Stimulated activated CD8-positive, alpha-beta memory T cell treated with anti-CD3 and anti-CD28 coated beads, Interleukin-15, amount 100 ng/mL, for 48 hours (primary cell): ENCODE measurements at places on chromosomes 5 and 9.

GRCh38 chr5:116709082-116709481 lies 134.5 kb upstream of the SEMA6A start:
- no peak for DNase-seq

DNA sequence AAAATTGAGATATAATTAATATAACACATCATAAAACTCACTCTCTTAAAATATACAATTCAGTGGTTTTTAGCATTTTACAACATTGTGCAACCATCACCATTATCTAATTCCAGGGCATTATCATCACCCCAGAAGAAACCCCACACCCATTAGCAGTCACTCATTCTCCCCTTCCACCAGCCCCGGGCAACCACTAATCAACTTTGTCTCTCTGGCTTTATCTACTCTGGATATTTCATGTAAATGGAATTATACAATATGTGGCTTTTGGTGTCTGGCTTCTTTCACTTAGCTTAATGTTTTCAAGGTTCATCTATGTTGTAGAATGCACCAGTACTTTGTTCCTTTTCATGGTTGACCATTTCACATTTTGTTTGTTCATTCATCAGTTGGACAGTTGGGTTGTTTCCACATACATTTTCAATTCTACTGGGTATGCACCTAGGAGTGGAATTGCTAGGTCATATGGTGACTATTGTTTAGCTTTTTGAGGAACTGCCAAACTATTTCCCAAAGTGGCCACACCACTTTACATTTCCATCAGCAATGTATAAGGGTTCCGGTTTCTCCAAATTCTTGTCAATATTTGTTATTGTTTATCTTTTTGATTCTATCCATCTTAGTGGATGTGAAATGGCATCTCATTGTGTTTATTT lies 62.4 kb downstream of the MARCHF3 start:
- no peak for DNase-seq

GRCh38 chr5:107302441-107302840 lies 368.3 kb downstream of the EFNA5 start:
- DNase-seq, result no peak

DNA sequence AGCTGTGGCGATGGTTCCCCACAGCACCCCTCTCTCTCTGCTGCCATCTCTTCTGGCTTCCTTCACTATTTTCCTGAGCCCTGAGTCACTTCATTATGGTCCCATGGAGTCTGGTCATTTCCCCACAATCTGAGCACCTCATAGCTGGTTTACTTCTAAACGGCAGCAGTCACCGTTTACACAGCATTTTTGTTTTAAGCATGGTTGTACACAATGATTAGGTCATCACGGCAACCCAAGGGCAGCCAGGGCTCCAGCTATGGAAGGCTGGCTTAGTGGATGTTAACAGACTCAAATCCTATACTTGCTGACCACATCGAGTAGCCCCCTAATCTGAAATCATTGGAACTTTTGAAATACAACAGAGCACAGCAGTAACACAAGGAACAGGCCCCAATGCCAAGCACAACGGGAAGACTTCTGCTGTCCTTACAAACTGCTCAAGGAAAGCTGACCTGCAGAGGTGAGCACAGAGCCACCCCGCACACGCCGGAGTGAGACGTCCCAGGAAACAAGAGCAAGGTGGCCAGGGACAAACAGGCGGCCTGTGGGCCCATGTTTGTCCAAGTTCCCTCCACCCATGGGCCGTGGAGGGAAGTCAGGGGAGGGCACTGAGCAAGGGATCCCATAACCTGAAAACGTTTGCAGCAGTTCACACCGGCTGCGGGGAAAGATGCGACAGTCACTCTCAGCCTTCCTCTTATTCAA lies 22.9 kb downstream of the CAMSAP1 start:
- DNase-seq, result no peak

DNA sequence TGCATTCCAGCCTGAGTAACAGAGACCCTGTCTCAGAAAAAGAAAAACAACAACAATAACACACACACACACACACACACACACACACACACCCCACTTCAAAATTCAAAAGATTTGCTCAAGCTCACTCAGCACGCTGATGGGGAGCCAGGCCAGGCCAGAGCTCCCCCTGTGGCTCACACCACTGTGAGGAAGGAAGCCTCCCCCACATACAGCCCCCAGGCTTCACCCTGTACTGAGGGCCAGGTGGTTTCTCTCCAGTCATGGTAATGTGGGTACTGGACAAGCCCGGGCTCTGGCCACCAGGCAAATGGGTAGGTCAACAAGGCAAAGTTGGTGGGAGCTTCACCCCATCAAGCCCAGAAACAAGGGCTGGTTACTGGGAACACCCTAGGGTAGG lies 19.0 kb downstream of the ATOX1 start:
- DNase-seq, result no peak

- DNase-seq, result no peak
These were observed 2.6 kb downstream of the GLIS3 start for GRCh38 chr9:4297151-4297785.

- DNase-seq, result no peak
These were observed 26.9 kb downstream of the ROR2 start for GRCh38 chr9:91923145-91923544.

DNA sequence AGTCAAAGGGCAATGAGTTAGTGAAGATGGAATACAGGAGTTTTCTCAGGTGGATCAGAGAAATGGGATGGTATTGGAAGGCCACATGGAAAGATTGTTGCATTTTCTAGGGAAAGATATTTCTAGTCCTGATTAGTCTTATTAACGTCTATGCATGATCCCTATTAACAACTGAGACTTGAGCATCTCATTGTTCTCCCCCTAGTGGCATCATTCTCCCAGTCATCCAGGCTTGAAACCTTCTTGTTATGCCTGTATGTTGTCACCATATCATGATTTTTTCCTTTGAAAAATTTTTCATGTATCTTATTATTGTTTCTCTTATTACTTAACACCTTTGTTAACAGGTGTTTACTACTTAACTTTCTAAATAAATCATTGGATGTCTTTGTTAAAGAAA lies 34.4 kb downstream of the KIF2A start:
- DNase-seq, result no peak

GRCh38 chr5:157912621-157913325 lies 53.8 kb upstream of the CLINT1 start:
- no peak for DNase-seq

GRCh38 chr5:96022971-96023370 lies 61.3 kb upstream of the ELL2 start:
- DNase-seq, result no peak

DNA sequence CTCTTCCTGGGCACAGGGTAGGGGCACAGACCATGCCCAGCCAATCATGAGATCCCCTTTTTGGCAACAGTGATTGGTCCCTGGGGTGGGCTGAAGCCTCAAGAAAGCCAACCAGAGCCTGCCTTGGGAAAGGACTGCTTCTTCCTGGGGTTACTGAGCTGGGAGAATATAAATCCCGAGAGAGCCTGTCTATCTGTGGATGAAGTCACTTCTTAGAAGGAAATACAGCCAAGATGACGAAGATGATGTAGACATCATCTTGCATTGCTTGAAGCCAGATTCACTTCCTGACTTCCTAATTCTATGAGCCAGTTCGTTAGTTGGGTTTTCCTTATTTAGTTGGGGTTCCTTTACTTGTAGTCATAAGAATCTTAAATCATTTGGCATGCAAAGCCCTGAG lies 50.1 kb upstream of the PWWP2A start:
- no peak for DNase-seq

DNA sequence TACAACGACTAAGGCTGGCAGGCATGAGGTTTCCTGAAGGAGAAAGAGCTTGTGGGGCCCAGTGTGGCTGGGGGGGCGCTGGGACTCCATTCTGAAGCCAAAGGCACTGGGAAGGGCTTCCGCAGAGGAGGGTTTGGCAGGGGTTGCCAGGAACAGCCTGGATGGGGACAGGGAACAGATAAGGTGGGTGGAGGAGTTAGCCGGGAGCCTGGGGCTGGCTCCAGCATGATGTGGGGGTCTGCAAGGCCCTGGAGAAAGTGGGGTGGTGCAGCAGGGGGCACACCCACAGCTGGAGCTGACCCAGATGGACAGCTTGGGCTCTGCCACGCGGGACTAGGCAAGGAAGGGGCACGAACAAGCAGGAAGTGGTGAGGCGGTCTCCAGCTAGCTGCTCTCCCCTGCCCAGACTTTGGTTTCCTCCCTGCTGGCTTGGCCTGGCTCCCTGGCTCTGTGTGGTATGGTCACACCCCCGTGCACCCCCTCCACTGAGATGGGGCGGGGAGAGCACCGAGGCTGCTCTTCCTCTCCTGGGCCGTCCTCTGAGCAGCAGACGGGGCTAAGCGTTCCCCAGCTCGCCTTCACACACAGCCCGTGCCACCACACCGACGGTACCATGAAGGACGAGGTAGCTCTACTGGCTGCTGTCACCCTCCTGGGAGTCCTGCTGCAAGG lies at the start of gene LTC4S:
Gene LTC4S (plus strand): TSS at position 519 of the 672 bp plus-strand sequence. CDS start 95 bp downstream, at position 614.
- DNase-seq, result no peak

DNA sequence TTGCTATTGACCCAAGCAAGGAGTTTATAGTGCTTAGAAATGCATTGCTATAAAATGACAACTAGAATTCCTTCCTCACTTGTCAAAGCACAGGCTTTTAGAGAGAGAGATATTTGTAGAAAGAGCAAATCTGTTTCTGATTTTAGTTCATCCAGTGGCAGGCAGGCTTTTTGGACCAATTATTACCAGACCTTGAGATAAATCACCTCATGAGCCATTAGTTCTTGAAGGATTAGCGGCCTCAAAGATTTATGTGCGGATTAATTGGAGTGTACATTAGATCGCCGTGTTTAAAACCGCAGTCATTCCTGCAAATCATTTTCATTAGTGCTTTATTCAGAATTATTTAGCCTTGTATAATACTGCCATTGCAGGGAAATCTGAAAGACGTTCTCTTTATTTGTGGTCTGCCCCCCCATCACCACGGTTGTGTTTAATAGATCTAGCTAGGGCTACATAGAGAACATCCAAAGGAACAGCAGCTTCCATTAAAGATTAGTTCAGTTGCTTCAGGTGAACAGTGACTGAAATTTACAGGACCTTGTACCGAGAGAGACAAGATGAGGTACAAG lies 28.8 kb upstream of the TJP2 start:
- DNase-seq, result no peak

GRCh38 chr5:73739650-73740049 lies 113.7 kb downstream of the ARHGEF28 start:
- no peak for DNase-seq

GRCh38 chr9:123637606-123637944 lies 281.6 kb downstream of the CRB2 start:
- no peak for DNase-seq

DNA sequence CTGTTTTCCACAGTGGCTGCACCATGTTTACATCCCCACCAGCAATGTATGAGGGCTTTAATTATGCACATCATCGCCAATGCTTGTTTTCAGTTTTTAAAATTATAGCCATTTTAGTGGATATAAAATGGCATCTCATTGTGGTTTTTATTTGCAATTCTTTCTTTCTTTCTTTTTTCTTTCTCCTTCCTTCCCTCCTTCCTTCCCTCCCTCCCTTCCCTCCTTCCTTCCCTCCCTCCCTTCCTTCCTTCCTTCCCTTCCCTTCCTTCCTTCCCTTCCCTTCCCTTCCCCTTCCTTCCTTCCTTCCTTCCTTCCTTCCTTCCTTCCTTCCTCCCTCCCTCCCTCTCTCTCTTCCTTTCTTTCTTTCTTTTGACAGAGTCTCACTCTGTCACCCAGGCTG lies 6.6 kb downstream of the COL15A1 start:
- DNase-seq, result no peak

DNA sequence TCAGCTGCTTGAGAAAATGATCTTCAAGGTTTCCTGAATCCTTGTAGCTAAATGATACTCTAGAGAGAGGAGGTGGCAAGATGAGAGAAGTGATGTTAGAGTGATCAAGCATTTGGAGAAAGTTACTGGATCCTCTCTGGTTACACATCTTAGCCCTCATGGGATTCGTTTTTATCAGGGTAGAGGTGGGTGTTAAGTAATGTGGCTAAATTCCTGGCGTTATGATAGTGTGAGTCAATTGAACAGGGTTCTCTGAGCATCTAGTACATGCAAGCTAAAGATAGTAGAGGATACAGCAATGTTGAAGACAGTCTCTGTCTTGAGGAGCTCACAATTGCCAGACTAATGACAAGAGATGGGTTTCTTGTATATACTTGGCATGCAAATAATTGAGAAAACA lies 123.7 kb downstream of the PSD2 start:
- no peak for DNase-seq

DNA sequence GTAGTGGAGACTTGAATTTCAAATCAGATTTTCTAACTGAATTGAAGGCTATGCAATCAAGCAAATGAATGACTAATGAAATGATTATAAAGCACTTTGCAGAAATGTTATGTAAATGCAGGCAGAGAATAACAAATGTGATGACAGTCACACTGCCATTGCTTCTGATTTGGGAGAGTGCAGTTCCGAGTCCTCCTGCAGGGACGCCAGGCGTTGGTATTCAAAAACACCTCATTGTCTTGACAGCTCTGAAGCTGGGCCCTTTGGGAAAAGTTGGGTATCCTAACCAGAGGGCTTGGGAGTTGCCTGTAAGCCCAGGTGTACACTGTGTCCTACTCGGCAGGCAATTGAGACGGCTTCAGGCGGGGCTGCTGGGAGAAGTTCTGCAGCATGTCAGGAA lies 57.9 kb downstream of the C5orf15 start:
- no peak for DNase-seq

- DNase-seq, result no peak
These were observed 448.7 kb downstream of the CTNND2 start for GRCh38 chr5:11455505-11455904.

DNA sequence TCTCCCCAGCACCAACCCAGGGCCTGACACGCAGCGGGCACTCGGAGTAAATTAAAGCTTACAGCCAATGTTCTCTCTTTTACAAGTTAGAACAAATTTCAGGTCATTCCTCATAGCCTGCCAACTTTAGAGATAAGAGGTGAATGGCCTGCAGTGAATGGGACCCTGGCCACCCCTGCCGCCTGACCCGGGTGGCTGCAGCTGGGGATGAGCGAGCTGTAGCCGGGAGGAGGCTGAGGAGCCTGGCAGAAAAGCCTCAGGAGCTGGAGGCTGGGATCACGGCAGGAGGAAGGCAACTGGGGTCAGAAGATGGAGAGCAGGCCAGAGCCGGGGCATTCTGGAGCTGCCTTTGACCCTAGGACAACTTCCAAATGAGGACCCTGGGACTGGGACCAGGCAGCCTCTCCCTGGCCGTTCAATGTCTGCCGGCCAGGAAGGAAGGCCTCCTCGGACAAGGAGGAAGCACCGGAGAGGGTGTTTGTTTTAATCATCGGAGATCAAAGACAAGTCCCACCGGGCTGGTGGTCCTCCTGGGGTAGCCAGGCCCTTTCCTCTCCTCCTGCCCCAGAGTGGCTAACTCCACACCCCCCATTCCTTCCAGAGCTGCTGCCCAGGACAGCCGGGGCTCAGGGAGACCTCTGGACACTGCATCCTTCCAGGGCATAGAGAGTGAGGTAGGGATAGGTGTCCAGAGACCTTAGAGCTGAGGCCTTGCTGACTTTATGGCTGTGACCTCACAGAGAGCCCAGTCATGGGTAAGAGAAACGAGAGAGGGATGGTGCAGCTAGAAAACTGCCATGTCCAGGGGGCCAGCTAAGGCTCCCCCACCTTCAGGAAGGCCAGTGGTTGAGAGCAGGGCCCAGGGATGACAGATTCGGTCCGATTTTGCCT lies 87.3 kb upstream of the LMX1B start:
- DNase-seq, result no peak

GRCh38 chr9:26210338-26210851 lies 532.2 kb upstream of the TUSC1 start:
- DNase-seq, result no peak
